Stimulated activated naive CD8-positive, alpha-beta T cell treated with anti-CD3 and anti-CD28 coated beads, Interleukin-15, Interleukin-2, amounts not matched to agents 100 U/mL and 50 U/mL, for 24 hours (primary cell): ENCODE measurements at places on chromosomes 2 and 18.

GRCh38 chr2:40371525-40372282 lies 80.2 kb downstream of the SLC8A1 start:
- no peak for DNase-seq

GRCh38 chr2:120990451-120990871 lies 254.8 kb downstream of the GLI2 start:
- DNase-seq: no peak

- no peak for DNase-seq
Measured at GRCh38 chr2:22536133-22536532, 848.8 kb upstream of the KLHL29 start.

GRCh38 chr18:58223717-58224424 lies 179.8 kb downstream of the NEDD4L start:
- DNase-seq: no peak

DNA sequence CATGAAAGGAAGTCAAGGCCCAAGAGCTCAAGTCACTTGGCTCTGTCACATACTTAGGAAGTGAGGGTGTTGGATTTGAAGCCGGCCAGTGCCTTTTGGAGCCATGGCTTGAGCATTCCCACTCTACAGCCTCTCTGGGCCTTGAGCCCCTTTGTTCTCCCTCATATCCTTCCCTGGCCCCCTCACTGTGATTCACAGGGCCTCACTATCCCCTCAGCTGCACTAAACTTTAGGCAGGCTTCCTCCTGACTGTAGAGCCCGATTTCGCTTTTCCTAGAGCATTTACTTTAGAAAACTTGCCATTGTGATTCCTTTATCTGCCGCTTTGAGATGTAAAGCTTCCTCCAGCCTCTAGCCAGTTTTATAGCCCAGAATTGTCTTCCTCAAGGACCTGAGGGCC lies 107.6 kb downstream of the FBXO15 start:
- no peak for DNase-seq

- DNase-seq: no peak
Measured at GRCh38 chr2:10966741-10967140, 55.0 kb downstream of the KCNF1 start.

- no peak for DNase-seq
Measured at GRCh38 chr2:124339709-124340108, 314.6 kb downstream of the CNTNAP5 start.

- DNase-seq: no peak
Measured at GRCh38 chr2:105780606-105781005, 35.9 kb downstream of the NCK2 start.

GRCh38 chr2:201777043-201777442 lies 3.7 kb downstream of the ALS2 start:
- DNase-seq: no peak

DNA sequence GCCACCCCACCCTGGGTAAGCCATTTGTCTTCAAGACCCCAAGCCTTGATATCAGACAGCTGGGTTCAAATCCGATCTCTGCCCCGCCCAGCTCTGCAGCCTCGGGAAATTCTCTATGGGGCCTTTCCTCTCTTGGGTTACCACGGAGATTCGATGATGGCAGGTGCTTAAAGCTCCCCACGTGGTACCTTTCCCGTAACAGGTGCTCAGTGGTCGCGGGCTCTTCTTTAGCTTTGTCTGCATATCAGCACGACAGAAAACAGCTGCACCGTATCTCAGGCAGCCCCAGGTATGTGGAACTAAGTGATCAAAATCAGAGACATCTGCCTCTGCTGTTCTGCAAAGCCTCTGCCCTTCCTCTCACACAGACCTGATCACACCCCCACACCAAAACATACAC lies 37.4 kb downstream of the TTC32 start:
- no peak for DNase-seq

DNA sequence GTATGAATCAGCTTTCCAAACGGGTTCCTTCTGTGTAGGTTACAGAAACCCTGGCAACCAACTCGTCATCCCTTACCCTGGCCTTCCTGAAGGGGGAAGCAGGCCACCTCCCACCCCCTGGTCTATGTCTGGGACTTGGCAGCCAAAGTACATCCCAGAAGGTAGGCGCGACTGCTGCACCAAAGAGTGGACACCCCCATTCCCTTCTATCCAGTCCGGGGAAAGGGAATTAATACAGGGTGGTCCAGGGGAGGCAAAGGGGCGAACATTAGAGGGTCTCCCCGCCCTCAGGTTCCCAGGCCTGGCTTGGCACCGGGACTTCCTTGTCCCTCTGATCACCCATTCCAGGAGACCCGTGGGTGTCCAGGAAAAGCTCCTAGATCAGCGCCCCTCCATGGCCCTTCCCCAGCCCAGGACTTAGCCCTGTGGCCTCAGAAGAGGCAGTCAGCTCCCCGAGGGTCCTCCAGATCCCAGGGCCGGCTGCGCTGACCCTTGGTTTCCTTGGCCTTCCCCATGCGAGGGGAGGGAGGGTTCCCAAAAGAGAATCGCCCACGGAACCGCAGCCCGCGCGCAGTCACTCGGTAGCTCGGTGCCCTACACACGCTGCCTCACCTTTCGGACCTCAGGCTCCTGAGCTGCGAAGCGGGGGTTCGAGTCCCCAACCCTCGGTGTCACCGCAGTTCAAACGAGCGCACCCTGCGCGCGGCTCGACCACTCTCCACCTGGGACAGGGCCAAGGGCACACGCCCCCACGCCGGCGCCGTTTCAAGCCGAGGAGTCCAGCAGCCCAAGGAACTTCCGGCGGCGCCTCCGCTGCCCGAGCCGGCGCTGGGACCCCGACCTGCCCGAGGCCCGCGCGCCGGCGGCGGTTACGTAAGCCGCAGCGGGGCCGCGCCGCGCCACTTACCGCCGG lies at the start of gene PER2:
TSS of gene PER2 (minus strand) at position 874 of the 913 bp plus-strand sequence. CDS start 10,674 bp downstream, outside the sequence.
- peak; percentile 55 for DNase-seq

DNA sequence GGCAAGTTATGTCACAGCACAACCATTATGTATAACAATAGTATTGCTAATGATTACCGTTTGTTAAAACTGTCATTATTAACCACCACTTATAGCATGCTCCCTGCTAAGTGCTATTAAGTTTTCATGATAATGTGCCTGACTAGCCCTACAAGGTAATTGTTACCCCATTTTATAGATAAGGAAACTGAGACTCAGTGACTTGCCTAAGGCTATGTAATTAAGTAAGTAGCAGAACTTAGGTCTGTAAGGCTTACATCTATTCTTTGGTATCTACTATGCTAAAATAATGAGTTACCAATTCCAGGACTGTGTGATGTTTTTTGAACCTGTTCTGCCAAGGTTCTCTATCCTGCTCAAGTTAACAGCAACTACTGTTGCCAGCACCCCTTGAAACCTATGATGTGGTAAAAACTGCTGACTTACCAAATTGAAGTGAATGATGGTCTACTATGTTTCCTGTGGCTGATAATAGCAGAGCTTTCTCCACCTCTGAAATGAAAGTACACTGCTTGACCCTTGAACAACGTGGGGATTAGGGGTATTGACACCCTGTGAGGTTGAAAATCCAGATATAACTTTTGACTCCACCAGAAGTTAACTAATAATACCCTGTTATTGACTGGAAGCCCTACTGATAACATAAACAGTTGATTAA lies 18.2 kb downstream of the ACVR2A start:
- DNase-seq: no peak

GRCh38 chr2:230075988-230076631 lies 7.4 kb upstream of the SLC16A14 start:
- DNase-seq: no peak

DNA sequence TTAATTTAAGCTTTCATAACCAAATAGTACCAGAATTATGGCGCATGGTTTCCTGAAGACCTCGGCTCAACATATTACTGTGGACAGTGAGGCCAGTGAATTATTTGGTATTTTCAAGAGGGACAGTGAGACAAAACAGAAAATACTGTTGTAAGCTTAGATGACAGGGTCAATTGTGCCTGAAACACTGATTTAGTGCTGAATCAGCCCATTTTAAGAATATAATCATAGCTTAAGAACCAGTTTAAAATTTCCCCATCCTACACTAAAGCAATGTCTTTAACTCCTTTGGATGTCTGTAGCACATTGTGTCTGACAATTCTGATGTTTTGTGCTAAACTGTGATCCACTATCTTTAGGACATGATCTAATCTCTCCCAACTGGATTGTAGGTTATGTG lies 4.6 kb downstream of the ITGA6 start:
- DNase-seq: no peak

- peak; percentile 76 for DNase-seq
Measured at GRCh38 chr2:27262379-27263286, at the start of gene SLC30A3. SLC30A3 (minus strand) TSS chr2:27263047; CDS start chr2:27262906, 141 bp downstream.
